ENCODE measurements at places on chromosomes 6 and 20. TPM values are rescaled to one million over a fixed set of nuclear protein-coding genes. Genes with fewer than 3 reads are reported as not detected.
A peak's percentile ranks its signal among the peaks of the same experiment; 100 is the strongest.

- peak; percentile 59 for DNase-seq
These were observed 291.0 kb downstream of the ZFAND3 start for GRCh38 chr6:38110481-38110971.

DNA sequence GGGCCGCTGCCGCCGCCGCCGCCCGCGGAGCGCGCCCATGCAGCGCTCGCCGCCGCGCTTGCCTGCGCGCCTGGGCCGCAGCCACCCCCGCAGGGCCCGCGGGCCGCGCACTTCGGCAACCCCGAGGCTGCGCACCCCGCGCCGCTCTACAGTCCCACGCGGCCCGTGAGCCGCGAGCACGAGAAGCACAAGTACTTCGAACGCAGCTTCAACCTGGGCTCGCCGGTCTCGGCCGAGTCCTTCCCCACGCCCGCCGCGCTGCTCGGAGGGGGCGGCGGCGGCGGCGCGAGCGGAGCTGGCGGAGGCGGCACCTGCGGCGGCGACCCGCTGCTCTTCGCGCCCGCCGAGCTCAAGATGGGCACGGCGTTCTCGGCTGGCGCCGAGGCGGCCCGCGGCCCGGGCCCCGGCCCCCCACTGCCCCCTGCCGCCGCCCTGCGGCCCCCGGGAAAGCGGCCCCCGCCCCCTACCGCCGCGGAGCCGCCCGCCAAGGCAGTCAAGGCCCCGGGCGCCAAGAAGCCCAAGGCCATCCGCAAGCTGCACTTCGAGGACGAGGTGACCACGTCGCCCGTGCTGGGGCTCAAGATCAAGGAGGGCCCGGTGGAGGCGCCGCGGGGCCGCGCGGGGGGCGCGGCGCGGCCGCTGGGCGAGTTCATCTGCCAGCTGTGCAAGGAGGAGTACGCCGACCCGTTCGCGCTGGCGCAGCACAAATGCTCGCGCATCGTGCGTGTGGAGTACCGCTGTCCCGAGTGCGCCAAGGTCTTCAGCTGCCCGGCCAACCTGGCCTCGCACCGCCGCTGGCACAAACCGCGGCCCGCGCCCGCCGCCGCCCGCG is 730 bp downstream of the INSM1 start:
- no peak for DNase-seq

GRCh38 chr20:53940907-53941545 is 129.4 kb downstream of the BCAS1 start:
- no peak for DNase-seq

DNA sequence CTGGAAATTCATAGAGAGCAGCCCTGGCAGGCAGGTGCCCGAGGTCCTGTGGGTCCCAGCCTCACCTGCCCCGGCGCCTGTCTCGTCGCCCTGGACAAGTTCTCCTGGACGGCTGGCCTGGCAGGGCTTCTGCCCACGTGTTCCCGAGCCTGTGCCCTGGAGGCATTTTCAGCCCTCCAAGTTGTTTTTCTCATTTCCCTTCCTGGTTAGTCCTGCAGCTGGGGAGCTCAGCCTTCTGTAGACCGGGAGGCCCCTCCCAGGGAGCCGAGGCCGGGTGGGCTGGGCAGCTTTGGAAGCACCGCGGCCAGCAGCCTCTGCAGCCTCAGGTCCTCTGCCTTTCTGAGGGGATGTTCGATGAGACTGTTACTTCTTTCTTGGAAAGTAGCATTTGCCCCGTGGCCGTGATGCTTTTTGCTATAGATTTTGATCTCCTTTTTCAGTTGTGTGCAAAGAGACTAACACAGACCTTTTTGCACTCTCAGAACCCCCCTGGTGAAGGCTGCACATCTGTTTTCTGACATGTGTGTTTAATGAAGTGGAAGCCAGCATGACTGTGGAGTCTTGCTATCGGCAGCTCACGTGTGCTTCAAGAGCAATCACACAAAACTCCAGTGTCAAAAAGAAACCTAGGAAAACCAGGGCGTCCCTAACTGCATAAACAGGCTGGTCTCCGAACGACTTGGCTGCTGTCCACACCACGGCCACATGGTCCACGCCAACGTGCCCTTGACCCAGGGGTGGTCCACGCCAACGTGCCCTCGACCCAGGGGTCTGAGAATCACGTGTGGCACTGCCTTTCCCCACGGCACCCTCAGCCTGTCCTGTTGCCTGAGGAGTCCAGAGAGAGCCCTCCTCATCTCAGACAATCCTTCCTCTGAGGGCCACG is 207.5 kb downstream of the SMOC2 start:
- DNase-seq, result no peak

- no peak for DNase-seq
These were observed 109.9 kb downstream of the CD2AP start for GRCh38 chr6:47587493-47587892.

GRCh38 chr20:14643556-14643955 is 306.1 kb upstream of the FLRT3 start:
- DNase-seq, result no peak

DNA sequence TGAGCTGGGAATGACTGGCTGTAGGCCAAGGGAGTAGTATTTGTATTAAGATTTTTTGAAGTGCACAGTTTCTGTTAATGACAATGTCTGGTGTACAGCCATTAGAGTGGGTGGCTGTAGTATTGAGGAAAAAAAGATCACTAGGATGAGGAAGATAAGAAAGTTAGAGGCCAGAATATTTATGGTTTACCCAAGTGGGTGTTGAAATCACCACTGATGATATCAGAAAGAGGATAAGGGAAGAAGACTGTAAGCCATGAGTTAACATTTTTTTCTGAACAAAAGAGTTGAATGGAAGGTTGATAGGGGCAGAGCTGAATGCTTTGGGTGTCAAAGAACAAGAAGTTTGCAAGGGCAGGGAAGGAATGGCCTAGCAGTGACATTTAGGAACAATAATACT is 104.7 kb downstream of the PRDM13 start:
- no peak for DNase-seq

DNA sequence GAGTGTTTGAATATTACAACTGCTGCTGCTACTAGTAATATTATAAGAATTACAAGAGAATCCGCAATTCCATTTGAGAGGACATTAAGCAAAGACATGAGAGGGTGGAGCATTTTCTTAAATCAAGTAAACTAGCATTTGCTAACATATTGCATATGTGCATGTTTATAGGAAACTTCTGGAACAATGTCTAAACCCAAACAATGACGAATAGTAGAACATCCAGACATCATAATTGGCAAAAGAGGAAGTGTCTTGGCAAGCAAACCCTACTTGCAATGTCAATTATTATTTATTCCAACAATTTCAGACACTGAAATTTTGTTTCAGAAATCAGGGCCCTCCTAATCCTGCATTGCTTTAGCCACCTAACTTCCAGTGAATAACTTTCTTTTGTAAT is 1155.3 kb upstream of the GJE1 start:
- no peak for DNase-seq

Gene C20orf141
- total RNA-seq, result not detected

DNA sequence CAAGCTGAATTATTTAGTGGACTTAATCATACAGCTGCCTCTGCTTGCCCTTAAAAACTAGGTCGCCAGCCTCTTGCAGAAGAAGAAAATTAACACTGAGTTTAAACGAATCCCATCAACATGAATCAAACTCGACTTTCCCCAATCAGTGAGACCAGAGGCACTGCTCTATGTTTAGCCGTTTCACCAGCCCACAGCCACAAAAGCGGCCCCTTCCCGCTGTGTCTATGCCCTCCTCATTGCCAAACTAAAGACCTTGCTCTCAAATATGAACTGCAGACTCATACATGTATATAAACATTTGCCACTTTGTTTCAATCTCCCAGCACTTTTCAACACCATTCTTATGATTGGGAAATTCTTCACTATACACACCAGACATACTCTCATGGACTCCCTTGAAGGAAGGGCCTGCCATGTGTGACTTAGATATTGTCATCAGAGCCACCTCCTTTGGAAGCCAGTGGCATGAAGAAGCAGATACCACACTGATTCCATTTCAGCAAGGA is 105.8 kb upstream of the ADGRF1 start:
- DNase-seq, result no peak

DNA sequence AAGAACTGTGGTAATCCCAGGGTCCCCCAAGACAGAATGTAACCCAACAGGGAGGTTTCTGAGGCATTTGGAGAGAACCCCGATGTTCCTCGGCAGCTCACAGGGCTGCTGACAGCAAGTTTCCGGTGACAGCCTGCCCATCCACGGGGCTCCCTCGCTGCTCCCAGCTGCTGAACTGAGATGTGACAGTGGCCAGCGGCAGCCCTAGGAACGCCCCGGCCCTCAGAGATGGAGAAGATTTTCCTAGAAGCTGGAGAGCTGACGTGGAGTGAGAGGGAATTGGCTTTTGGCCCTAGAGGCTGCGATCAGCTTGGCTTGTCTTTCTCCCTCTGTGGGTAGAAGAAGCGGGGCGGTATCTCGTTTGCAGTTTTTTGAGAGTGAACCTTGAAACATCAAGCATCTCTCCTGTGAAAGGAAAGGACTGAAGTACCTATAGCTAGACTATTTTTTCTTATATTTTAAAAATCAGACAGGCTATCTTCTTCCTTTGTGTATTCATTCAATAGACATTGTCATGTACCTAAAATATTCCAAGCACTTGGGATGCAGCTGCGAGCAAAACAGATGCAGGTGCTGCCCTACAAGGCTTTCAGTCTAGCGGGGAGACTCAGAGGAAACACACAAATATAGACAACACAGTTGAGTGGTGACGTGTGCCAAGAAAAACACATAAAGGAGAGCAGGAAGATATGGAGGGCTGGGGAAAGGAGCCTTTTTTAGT is 28.4 kb upstream of the NFATC2 start:
- no peak for DNase-seq

- no peak for DNase-seq
These were observed 236.9 kb downstream of the BCAS1 start for GRCh38 chr20:53833333-53834061.

DNA sequence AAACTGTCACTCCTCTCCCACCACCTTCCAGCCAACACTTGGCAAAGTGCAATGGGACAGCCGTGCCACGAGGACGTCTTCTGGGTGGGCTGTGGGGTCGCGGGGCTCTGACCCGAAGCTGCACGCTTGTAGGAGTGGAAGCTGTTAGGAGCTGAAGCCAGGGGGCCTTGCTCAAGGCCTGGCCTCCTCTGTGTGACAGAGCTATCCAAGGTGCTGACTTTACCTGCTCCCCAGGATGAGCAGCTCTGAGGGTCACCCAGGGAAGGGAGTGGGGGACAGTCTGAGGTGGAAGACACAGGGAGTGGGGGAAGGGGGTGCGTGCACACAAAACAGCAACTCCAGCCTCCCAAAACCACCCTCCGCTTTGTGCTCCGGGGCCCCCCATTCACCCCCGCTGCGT is 17.5 kb upstream of the CHRNA4 start:
- DNase-seq, result no peak

DNA sequence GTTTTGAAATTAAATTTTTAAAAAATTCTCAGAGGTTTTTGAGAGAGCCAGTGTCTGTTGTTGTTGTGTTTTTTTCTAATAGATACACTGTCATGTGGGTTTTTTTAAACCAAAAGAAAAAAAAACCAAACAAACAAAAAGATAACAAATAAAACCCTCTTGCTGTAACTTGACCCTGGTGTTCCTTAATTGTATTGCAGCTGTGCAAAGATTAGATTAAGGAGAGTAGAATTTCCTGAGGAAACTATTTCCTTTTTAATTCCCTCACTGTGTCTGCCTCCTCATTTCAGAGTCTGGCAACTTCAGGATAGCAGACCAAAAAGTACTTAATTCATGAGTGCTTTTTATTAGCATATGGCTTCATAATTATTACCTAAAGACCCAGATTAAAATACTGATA is 281.9 kb downstream of the EPM2A start:
- no peak for DNase-seq

- DNase-seq, result no peak
These were observed 39.9 kb upstream of the FRMD1 start for GRCh38 chr6:168118935-168119334.

Gene THBD
- 1.6 TPM for total RNA-seq

GRCh38 chr20:52937591-52938100 is 34.5 kb upstream of the TSHZ2 start:
- no peak for DNase-seq

DNA sequence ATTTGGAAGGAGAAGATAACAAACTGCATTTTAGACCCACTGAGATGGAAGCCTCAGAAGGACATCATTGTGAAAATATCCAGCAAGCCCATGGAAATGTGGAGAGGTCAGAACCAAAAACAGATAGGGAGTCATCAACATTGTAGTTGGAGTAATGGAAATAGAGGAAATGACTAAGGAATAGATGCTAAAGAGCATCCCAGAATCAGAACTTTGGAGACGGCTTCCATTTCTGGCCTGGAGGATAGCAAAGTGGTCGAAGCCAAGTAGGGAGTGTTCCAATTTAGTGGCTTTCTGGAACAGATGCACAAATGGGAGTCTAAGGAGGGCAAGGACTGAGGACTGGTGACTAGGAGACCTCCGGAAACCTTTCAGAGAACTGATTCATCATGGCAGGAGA is 3.6 kb downstream of the BEND6 start:
- DNase-seq, result no peak

DNA sequence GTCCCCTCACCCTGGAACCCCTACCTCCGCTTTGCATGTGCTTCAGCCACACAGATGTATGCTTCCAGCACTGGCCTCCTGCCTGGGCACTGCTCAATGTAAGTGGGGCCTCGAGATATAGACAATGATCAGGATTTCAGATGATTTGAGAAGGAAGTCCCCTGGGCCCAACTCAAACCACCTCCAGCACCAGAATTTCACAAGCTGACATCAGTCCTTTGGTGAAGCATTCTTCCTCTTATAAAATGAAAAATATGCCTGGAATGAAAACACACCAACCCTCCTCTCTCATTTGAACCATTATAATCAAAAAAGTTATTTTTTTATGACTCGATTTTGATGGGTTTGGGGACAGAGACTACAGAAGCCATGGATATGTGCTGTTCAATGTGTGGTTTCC is 48.5 kb downstream of the BTBD3 start:
- DNase-seq, result no peak

Data from thymus (tissue), 14 donors.